CD4-positive, alpha-beta T cell treated with Interferon alpha-2 for 1 hour (primary cell): ENCODE measurements at places on chromosomes 13 and 19.

GRCh38 chr19:4368128-4368820 lies 24.9 kb downstream of the MPND start:
- DNase-seq, result no peak

GRCh38 chr13:40109351-40109844 lies 453.9 kb downstream of the COG6 start:
- no peak for DNase-seq

DNA sequence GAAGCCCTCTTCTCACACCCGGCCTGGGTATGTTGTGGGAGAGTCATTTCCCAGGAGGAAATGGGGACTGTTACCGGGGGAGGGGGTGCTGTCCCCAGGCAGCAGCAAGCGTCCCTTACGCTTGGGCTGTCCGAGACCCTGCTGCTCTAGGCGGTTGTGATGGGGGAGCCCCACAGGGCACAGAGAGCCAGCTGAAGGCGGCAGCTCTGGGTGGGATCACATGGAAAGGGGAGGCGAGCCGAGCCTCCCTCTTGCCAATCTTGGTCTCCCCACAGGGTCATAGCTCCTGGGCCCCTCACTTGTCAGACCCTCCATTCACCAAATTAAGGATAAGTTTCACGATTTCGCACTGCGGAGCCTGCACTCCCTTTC lies 22.0 kb downstream of the EPN1 start:
- DNase-seq, result no peak

GRCh38 chr19:1668486-1669270 lies 16.3 kb upstream of the TCF3 start:
- DNase-seq, result peak; percentile 24

- DNase-seq, result no peak
These were observed 45.8 kb downstream of the TNFSF13B start for GRCh38 chr13:108315273-108315672.

- DNase-seq, result peak; percentile 91
These were observed at the start of gene MOB3A for GRCh38 chr19:2096034-2096479. TSS of gene MOB3A (minus strand) at chr19:2096326. CDS start at chr19:2078560, 17,766 bp downstream.

- DNase-seq, result no peak
These were observed 39.5 kb downstream of the MPHOSPH8 start for GRCh38 chr13:19672990-19673389.

GRCh38 chr13:44546164-44546563 lies 30.0 kb downstream of the TSC22D1 start:
- DNase-seq, result no peak

GRCh38 chr19:48842789-48843162 lies 6.5 kb upstream of the HSD17B14 start:
- peak; percentile 46 for DNase-seq

DNA sequence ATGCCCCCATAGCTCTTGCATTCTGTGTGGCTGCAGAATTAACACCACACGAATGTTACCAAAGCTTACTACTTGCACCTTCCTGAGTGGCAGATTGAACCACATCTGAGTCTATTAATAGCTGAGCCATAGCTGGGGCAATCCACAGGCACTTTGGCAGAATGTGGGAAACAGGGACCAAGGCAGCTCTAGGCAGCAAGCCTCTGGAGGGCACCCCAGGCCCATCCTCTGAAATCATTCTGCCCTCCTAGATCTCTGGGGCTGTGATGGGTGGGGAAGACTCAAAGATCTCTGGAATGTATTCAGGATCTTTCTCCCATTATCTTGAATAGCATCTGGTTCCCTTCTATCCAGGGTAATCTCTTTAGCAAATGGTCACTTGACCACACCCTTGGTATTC lies 139.3 kb downstream of the TNFRSF19 start:
- no peak for DNase-seq
